GM04503 (cell line): ENCODE measurements at places on chromosomes 1 and 21.

GRCh38 chr1:62415687-62416086 is 21.2 kb upstream of the USP1 start:
- DNase-seq: no peak

DNA sequence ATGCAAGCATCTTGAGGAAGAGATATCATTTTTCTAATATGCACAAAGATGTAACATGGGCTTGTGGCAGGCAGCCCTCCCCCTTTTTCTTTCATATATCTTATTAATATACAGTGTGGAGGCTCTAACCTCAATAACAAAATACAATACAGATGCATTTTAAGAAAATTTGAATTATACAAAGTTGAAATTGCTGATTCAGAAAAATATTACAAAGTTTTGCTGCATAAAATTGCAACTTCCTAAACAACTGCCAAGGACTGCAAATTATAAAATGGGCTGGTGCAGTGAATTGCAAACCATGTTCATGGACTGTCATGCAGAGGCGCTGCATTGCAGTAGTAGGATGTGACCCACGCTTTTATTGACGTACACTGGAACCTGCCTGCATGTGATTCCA is 84.0 kb downstream of the LPAR3 start:
- DNase-seq: no peak

DNA sequence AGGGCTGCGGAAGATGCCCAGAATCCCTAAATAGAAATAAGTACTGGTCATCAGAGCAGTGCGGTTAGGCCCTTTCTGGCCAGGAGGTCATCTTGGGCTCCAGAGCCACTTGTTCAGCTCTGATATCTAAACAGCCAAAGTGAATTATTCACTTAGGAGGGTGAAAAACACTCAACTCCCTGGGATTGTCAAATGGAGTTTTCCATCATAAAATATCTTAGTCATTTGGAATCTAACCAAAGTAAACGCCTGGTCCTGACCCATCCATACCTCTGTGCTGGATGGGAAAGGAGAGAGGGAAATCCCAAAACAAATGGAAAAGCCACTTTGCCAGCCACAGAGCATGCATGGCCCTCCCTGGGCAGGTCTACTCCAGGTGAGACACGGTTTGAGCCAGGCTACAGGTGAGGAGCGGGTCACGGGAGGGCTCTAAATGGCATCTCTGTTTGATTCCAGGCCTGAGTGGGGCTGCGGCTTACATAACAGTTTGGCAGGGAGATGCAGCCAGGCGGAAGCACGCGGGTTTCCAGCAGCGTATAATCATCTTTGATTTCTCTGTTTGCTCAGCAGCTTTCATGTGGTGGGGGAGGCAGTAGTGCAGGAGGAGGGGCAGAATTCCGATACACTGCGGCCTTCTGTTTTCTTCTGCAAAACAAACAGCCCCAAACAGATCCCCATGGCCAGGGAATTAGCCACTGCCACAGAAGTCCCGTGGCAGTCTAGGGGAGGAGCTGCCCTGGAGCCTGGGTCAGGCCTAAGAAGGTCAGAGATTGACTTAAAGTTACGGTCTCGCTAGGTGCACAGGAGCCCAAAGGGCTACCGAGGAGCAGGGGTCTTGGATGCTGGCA is 59.1 kb upstream of the ZNF648 start:
- peak; percentile 34 for DNase-seq

DNA sequence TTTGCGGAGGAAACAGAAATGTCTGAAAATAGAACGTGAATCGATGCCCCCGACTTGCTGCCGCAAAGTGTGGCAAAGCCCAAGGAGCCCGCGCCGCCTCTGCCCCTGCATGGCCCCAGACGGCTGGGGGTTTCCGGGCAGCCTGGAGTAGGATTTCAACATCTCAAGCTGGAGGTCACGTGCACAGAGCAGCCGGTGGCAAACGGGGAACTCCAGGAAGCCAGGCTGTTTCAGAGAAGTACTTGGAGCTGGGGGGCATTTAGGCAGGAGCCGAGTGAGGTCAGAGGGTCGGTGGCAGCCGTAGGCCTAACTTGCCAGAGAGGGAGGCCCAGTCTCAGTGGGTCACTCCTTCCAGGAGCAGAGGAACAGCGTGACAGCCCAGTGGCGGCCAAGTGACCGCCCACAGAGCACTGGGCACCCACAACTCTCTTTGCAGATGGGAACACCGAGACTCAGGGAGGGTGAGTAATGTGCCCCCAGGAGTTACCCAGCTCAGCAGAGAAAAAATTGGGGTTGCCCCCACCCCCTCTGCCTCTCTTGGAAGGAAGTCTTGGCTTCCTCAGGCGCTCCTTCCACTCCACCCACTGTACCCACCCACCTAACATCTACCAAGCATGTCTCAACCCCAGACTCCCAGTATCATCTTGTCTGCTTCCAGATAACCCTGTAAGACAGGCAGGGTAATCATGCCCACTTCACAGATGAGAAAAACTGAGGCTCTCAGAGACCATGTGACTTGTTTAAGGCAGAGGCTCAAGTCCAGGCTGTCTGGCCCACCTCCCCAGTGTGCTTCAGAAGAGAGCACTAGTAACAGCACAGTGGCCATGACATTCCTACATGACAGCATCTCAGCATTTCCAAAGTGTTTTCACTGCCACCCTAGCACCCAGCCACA is 179.4 kb downstream of the HIVEP3 start:
- DNase-seq: no peak

- DNase-seq: no peak
Observed at GRCh38 chr1:202804126-202804525, 4.1 kb downstream of the KDM5B start.

DNA sequence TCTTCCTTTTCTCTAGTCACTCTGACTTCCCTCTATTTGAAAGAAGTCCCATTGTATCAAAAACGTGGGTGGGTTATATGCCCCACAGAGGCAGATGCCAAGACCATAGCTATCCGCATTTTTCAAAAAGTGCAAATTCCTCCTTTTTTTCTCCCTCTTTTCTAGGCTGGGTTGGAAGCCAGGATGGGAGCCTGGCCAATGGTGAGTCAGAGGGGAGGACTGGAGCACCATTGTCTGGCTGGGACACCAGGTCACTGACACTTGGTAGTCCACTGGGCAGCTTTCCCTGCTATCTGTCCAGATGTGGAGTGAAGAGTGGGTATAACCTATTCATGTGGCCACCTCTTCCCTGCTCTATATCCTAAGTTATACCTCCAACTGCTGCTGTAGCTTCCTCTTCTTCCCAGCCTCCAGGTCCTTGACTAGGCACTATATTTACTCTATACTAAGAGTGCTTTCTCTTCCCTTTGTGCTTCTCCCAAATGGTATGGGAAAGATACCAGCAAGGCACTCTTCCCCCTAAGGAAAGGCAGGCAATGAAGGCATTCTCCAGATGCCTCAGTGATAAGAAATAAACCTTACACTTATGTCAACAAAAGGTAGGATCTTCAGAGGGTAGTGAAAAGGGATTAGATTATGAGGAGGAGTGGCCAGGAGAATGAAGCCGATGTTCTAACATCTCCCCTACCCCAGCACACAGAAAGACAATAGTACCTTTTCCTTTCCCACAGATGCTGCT is 12.9 kb downstream of the PI4KB start:
- peak; percentile 60 for DNase-seq

GRCh38 chr1:201562659-201563405 is 23.9 kb downstream of the NAV1 start:
- peak; percentile 80 for DNase-seq

DNA sequence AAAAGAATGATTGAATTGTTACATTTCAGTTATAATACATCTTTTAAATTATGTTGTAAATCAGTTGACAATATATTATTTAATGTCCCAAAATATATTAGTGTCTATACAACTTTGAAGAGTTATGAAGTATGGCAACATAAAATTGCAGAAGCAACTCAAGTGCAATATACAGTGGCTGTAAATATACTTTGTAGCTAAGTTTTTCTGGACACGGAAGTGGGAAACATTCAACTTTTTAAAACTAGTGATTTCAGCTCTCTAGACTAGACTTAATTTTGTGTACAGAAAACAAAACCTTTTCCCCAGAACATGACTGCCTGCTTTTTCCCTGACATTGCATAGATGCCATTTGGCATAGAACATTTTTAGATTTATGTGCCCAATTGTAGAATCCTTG is 29.5 kb upstream of the ABCG1 start:
- DNase-seq: no peak

DNA sequence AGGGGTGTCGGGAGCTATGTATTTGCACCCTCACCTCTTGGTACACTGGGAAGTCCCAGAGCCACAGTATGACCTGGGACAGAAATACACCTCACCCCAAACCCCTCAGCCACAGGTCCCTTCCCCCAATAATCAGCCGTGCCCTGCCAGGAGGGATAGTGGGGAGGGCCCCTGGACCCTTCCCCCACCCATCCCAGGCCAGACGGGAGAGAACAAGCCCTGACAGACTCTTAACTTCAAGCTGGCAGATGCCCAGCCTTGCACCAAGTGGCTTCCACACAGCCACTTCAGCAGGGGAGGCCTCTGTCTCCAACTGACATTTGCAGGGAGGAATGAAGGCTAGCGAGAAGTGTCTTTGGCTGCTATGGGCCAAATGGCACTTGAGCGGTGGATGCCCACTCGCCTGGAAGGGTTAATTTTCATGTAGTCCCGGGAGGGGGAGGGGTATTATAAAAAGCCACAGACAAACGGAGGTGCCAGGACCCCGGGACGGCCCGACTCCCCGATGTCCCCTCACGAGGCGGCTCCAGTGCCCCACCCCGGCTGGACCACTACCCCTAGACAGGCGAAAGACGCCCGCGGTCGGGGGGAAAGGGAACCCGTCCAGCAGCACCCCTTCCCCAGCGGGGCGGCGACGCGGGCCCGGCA is 495 bp downstream of the SYNC start:
- DNase-seq: no peak

DNA sequence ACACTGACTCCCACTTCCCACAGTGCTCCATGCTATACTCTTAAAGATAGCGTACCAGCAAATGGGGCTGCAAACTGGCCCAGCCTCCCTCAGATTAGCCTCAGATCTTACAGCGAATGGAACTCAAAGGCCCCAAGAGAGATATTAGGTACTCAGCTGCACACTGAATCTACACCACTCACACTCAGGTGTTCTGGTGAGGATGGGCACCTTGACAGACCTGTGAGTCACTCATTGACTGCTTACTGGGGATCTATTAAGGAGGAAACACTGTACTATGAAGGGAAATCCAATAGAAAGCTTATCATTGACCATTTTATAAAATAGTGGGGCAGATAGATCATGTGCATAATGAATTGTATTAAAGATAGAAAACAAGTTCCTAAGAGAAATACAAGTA is 164.3 kb upstream of the ATP1B1 start:
- no peak for DNase-seq

GRCh38 chr1:19511116-19511515 is 25.8 kb upstream of the CAPZB start:
- no peak for DNase-seq

GRCh38 chr1:54159733-54160316 is 7.0 kb upstream of the CDCP2 start:
- no peak for DNase-seq

DNA sequence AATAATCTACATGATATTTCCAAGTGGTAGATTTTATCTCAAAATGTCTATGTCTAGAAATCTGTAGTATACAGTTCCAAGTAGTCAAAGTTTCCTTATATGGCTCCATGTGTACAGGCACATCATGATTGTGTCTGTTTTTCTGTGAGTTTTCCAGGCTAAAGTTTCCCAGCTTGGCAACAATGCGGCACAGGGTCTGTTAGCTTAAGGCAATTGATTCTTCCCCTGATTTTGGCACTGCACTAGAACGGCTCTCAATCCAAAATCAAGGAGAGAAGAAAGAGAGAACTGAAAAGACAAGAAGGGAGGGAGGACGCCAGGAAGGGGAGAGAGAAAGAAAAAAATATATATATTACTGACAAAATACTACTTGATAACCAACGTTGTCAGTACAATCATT is 193.9 kb upstream of the SNX7 start:
- no peak for DNase-seq

DNA sequence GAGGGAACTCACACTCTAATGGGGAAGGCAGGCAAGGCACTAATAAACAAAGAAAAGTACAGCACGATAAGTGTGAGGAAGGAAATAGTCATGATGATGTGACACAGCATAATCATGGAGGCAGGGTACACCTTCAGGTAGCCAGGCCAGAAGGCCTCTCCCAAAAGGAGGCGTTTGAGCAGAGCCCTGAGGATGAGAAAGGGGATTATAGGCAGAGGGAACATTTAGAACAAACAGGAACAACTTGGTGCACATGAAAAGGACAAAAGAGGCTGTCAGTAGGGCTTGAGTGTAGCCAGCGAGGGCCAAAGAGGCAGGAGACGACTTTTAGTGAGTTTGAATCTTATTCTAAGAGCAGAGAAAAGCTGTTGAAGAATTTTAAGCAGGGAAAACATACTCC is 33.4 kb upstream of the CRNN start:
- no peak for DNase-seq

GRCh38 chr1:51472359-51472758 is 46.7 kb downstream of the EPS15 start:
- no peak for DNase-seq

GRCh38 chr1:3504151-3504821 is 49.8 kb downstream of the ARHGEF16 start:
- peak; percentile 94 for DNase-seq

DNA sequence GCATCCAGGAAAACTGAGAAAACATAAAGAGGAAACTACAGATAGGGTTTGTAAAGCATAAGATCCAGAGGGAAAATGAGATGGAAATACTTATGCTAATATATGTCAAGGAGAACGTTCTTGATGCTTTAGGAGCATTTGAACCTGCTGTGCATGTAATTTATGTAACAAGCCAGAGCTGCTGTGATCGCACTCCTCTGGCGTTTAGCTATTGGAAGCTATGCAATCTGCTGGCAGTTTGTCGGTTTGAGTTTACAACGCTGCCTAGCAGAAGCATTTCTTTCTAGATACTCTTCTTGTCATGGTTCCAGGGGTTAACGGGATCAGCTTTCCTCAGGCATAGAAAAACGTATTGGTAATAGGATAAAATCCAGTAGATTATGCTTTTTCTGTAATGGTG is 182.7 kb downstream of the KCNH1 start:
- DNase-seq: no peak

DNA sequence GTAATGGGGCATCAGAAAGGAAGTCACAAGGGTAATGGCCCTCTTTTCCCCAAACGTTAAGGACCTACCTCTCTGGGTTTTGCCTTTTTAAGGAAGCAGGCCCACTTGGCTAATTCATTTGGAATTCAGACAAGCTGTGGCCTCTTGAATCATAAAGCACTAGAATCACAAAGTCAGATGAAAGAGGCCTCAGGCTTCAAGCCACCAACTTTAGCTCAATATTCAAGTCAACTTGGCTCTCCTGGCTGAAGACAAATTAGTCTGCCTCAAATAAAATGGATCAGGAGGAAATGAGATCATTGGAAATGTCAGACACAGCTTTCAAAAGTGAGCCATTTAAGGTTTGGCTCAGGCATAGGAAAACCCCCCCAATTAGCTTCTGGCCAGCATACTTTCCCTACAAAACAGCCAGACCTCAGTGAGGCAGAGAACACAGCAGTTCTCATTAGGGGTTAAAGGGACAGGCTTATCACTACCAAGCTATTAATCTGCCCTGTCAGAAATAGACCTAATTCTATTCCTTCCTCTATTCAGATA is 34.3 kb downstream of the SLC35D1 start:
- DNase-seq: peak; percentile 39
